SW480 (cell line): ENCODE measurements at places on chromosomes 6 and 20.

DNA sequence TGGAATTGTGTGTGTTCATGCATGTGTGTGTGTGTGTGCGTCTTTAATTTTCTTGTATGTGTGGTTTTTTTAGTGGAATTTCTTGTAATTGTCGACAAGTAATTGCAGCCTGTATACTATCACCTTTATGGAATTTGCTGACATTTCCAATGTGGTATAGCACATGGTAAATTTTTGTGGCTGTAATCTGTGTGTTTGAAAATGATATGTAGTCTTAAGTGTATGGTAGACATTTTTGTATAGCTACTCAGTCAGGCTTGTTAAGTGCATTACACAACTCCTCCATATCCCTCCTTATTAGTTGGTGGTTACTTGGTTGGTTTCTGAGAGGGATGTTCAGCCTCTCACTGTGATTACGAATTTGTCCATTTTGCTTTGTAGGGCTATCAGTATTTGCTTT, 384.5 kb upstream of the HSF2 start:
- DNase-seq, result no peak

- no peak for DNase-seq
Observed at GRCh38 chr6:20885076-20885475, 350.8 kb downstream of the CDKAL1 start.

- no peak for DNase-seq
Observed at GRCh38 chr20:25061103-25061799, 3.3 kb upstream of the ACSS1 start.

DNA sequence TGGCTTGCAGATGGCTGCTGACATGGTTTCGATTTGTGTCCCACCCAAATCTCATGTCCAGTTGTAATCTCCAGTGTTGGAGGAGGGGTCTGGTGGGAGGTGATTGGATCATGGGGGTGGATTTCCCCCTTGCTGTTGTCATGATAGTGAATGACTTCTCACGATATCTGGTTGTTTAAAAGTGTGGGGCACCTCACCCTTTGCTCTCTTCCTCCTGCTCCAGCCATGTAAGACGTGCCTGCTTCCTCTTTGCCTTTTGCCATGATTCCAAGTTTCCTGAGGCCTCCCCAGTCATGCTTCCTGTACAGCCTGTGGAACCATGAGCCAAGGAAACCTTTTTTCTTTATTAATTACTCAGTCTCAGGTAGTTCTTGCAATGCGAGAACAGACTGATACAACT, 77.6 kb upstream of the FUCA2 start:
- DNase-seq, result no peak

GRCh38 chr20:62466072-62466760, 9.6 kb downstream of the GATA5 start:
- no peak for DNase-seq

DNA sequence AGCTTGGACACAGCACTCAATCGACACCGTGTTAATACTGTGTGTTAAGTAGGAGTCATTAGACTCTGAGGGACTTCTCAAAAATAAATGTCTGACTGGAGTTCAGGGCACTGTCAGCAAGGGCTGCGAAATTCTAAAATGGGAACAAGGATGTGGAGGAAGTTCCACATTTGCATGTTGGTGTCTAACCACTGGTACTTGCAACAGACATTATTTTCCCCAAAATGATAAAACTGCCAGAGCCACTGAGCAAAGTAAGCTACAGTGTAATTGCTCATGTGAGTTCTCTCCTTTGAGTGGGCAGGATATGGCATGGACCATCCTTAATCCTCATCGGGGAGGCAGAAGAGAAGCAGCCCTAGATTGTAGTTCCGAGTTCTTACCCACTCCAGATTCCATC, 215.9 kb downstream of the SLC24A3 start:
- no peak for DNase-seq

DNA sequence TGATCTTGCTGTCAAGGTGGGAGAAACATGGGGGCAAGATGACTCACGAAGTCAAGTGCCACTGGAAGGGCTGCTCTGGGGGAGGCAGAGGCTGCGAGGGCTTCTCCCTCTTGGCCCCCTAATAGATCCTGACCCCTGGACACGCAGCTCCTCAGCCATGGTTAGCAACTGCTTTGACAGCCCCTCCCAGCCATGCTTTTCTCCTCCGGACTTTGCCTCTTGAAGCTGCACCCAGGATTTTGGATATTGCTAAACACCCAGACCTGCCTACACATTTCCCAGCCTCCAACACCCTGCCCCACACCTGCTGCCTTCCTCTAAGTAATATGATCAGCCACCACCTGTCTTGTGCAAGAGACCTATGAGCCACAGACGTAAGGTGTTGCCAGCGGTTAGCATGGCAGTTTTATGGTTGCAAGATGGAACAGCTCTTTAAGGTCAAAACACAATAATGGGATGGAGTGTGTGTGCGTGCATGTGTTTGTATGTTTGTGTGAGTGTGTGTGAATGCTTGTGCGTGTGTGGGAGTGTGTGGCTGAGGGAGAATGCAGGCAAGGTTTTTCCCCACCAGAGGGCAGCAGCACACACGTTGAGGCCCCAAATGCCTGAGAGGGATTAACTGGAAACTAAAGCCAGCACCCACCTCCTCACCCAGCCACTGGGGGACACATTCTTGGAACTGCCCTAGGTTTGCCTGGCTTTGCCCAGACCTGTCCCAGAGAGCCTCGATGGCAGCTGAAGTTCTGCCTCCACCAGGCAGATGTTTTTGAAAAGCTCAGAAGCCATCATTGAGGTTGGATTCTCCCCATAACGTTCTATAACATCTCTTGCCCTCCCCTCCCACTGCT, 2.5 kb downstream of the IP6K3 start:
- DNase-seq, result peak; percentile 69

DNA sequence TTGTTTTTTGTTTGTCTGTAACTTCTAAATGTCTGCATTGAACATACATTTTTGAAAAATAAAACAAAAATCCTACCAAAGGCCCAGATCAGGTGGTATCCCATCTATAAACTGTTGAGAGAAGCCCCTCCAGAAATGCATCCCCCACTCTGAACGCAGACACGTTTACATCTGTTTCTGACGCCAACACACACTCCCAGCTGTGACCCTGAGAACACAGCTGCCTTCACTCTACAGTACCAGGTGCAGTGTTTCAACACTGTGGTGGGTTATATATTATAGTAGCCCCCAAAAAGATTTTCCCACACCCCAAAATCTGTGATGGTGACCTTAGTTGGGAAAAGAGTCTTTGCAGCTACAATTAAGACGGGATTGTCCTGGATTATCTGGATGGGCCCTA, 199.1 kb upstream of the JARID2 start:
- DNase-seq, result no peak

GRCh38 chr6:2149361-2150006, 95.9 kb downstream of the GMDS start:
- no peak for DNase-seq

DNA sequence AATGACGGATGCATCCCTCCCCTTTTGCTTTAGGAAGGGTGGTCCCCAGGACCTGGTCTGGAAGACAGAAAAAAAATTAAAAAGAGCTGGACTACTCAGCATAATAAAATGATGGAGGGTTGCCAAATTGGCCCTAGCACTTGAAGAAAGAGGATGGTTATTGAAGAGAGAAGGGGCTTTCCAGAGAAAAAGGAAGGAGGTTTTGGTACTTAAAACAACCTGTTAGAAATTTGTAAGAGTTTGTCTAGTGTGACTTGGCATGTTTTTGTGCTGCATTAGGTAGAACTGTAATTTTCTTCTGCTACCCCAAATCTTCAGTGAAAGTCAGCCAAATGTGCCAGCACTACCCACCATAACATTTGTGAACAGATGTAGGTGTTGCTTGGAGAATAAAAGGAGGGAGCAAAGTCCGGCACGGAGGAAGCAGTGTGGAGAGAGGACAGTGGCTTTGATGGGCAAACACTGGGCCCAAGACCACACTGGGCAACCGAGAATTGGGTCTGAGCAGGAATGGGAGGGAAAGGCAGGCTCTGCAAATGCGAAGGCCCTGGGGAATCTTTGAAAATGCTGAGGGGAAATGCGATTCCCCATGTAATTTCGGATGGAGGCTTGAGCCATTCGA, 160.9 kb downstream of the QRSL1 start:
- no peak for DNase-seq

DNA sequence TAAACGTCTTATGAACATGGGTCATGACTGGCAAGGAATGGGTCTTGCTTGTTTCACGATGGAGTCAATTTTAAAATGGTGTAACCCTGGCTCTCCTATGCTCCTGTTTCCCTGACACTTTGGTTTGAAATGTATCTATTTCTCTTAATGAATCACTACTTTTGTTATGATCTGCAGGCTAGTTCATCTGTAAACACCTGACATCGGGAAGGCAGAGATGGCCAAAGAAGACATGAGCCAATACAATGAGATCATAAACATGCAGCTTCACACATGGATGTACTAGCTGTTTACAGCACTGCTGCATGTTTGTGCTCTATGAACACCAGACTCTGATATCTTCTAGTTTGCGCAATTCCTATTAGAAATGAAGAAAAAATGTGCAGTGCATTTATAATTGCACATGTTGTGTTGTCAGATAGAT, 11.0 kb upstream of the RAD21L1 start:
- no peak for DNase-seq

GRCh38 chr6:125197795-125198269, 44.3 kb downstream of the TPD52L1 start:
- no peak for DNase-seq

GRCh38 chr20:21808863-21809664, 103.6 kb downstream of the PAX1 start:
- DNase-seq, result peak; percentile 23

DNA sequence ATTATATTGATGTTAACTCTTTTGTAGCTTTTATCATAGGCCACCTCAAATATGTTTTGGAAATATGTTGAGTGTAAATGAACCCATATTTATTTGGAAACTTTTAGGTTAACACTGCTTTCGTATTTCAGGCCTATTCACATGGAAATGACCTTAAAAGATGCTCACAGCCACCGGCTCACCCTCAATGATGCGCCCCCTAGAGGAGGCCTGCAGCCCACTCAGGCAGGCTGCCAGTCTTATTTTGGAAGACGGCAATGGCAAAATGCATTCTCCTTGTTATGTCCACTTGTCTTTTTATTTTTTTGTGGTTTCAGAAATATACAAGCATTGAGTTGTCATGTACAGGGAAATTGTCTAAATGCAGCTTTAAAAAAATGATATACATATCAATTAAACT, 869.7 kb downstream of the PHF3 start:
- DNase-seq, result no peak

DNA sequence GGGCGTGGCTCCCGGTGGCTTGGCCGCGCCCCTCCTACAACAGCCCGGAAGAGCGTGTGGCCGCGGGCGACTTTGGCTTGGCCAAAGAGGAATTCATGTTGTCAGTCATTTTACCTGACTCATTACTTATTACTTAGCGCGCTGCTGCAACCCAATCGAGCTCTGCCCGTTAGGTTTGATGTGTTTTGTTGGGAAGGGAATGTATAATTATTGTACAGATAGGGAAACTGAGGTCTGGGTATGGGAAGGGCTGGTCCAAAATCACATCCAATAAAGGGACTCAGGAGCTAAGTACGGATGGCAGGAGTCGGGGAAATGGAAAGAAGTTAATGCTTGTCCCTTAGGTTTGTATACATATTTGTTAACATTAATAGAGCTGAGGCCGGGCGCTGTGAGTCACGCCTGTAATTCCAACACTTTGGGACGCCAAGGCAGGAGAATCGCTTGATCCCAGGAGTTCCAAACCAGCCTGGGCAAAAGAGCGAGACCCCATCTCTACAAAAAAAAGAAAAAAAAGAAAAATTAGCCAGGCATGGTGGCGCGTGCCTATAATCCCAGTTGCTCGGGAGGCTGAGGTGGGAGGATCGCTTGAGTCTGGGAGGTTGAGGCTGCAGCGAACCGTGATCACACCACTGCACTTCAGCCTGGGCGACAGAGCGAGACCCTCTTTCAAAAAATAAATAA, 639 bp upstream of the ZNF335 start:
- no peak for DNase-seq
